ENCODE measurements at places on chromosomes 13 and 19.

GRCh38 chr19:3538258-3538929 lies 580 bp upstream of the TEKTIP1 start:
- DNase-seq = no peak

DNA sequence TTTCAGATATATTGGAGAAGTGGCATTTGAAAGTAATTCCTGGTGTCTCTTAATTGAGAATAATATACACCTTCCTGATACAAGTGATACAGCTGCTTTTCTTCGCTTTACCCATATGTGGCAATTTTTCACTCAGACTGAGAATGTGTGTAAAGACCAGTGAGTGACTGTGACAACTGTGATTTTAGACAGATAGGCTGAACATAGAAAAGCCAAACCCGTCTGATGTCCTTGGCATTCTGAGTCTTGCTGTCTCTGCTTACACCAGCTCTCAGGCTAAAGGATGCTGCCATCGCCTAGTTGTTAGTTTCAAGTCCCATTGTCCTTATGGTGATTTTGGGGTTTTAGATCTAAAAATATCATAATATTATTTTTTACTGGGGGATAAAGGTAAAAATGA lies 492.6 kb downstream of the RFC3 start:
- DNase-seq = no peak

DNA sequence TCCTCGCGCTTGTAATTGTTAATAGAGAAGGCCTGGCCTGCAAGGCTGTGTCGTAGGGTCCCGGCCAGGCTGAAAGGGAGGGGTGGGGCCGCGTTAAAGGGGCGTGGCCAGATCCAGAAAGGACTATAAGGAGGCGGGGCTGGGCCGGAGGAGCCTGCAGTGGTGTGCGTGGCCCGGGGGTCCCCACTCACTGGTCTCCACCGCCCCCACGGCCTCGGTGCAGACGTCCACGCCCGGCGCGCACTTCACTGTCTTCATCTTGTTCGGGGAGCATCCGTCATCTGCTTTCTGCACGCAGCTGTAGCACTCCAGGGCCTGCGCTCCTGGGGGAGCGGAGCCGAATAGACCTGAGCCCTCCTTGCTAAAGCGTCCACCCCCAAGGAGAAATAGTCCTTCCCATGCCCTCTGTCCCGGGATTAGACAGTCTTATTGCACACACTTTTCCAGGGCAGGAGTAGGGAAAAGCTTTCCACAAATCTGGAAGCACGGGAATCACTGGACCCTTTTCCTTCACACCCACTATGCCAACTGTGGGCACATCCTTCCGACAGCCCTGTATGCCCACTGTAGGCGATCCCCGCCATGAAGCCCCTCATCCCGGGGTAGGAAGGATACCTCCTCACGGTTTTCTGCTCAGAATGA lies 1.2 kb downstream of the LYPD3 start:
- no peak for DNase-seq

DNA sequence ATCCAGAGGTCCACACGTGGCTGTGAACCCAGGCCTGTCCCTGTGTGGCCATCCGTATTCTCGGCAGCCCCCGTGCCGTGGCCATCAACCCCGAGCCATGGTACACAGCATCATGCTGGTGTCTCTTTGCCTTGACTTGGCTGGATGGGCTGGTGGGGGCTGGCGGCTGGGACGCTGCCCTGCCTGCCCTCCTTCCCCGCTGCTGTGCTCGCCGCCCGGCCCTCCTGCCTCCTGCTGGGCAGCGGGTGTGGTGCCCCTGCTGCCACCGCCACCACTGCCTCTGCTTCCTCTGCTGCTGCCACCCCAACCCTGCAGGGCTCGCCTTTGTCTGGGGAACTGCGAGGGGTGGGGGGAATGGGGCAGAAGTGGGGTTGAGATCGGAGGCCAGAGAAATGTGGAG lies 19.7 kb upstream of the EHD2 start:
- no peak for DNase-seq

DNA sequence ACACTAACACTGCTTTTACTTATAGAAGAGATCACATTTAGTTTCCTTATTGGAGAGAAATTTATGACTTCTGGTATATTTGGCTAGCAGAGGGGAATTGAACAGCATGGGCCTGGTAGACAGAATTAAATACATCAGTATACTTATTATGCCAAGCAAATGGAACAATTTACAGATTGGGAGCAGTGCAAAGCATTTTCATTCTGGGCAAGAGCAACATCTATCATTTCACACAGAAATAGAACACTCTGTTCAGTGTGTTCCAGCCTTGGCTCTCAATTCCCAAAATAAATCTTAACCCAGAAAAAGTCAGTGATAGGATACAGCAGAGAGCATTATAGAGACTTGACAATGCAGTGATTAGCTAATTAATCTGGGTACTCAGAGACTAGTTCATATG lies 604.0 kb upstream of the SLITRK6 start:
- no peak for DNase-seq

GRCh38 chr19:48511321-48511731 lies 309 bp downstream of the LMTK3 start:
- no peak for DNase-seq

DNA sequence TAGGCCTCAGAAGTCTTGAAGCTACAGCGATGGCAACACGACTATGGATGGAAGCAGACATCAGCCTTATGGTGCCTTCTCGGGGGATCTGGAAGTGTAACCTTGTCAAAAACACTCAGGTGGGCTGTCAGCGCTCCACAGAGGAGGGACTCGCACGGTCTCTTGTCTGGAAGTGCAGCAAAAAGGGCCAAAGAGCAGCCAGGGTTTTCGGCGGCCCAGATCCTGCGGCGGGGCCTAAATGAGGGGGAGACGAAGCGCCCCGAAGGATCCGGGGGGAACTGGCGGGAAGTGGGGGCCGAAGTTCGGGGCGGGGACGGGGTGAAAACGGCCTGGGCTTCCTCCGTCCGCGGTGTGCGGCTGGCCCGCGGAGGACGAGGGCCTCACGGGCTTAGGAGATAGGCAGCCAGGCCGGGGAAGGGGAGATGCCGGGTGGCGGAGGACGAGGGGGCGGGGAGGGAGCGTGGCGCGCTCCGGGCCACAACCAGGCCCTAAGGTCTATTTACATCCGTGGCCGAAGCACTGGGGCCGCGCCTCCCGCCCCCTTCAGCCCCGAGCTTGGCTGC lies 637 bp downstream of the RANBP3 start:
- no peak for DNase-seq

DNA sequence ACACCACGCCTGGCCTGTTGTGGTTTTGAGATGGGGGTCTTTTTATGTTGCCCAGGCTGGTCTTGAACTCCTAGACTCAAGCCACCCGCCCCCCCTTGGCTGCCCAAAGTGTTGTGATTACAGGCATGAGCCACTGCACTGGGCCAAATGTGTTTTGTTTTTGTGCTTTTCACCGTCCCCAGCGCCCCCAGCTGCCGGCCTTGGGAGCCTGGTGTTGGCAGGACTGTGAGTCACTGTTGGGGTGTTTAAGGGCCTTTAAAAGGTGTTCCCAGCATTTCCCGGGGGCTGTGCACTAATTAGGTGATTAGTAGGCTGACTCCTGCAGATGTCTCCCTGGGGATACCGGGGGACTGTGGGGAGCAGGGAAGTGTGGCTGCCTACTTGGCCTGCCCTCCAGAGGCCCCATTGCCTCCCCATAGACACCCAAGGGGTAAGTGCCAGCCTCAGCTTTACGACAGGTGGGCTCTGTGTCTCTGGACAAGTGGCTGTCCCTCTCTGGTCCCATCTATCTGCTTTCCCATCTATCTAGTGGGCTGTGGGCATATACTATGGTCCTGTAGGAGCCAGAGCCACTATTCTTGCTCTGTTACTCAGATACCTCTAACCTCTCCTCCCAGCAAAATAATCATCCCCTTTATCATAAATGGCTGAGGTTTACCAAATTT lies 11.8 kb upstream of the TLE5 start:
- no peak for DNase-seq

DNA sequence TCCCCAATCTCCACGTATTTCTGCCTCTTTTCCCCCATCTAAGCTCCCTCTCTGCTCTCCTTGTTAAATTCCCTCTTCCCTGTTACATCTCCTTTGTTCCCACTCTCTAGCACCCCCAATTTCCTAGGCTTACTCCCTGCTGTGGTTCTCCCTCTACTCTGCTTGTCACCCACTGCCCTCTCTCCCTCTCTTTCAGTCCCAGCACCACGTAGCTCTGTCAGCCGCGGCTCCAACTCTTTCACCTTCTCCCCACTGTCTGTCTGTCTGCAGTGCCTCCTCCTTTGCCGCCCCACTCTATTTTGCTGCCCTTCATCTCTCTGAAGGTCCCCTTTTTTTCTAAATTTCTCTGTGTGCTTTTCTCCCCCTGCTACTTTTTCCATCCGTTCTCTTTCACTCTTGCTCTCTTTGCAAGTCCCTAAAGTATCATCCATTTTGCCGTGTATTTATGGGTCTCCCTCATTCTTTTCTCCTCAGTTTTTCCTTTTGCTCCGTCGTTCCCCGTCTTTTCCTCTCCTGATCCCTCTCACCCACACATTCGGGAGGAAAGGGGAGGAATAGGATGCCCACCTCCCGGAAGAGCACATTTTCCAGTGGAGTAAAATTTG lies 937 bp downstream of the ZNF841 start:
- DNase-seq = no peak

DNA sequence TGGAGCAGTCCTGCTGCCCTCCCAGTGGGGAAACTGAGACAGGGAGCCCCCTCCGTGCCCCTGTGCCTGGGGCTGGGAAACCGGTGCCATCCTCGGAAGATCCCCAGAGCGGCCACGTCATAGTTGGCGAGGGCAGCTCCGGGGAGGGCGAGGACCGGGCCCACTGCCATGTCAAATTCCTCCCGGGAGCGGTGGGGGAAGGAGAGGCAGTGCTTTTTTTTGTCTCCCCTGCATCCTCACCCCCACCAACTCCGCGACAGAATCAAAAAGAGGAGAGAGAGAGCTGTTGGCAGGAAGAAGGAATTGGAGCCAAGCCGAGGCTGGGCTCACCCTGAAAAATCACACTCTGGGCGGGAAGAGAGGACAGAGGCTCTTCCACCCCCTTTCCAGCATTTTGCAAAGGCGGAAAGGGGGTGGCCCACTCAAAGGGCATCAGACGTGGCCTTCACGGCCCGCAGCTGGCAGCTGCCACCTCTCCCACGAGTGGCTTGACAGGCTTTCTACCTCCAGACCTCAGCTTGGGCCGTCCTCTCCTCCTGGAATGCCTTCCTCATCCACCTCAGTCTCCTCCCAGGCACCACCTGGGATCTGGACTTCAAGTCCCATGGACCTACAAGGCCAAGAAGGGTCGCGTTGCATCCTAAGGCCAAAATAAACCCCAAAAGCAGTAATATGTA lies 19.6 kb upstream of the NFIC start:
- no peak for DNase-seq

DNA sequence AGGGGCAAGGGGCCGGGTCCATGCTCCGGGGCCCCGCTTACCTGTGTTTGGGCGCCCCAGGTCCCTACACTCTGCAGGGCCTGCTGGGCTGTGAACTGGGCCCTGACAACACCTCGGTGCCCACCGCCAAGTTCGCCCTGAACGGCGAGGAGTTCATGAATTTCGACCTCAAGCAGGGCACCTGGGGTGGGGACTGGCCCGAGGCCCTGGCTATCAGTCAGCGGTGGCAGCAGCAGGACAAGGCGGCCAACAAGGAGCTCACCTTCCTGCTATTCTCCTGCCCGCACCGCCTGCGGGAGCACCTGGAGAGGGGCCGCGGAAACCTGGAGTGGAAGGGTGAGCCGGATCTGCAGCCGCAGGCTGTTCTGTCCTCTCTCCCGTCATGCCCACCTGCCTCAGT lies 1.7 kb downstream of the FCGRT start:
- no peak for DNase-seq

DNA sequence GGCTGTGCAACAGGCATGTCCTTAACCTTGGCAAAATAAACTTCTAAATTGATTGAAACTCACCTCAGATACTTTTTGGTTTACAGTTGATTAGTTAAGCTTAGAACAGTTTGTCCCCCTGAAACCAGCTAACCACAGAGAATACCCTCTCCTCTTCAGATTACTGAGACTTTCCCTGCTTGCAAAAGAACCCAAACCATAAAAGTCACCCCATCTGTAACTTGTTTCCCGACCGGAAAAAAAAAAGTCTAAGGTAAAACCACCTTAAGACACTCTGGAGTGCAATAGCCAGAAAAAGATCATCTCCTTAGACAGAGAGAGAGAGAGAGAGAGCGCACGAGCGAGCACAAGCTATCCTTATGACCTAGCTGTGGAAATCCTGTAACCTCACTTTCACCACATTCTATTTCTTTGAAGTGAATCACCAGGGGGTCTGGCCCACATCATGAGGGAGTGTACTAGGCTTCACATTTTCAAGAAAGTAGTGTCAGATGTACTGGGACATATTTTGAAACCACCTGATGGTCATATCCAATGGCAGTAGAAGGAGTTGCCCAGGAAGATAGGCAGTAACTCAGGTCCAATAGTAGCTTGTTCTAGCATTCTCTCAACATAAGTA lies 11.1 kb upstream of the GTF2F2 start:
- DNase-seq = no peak

DNA sequence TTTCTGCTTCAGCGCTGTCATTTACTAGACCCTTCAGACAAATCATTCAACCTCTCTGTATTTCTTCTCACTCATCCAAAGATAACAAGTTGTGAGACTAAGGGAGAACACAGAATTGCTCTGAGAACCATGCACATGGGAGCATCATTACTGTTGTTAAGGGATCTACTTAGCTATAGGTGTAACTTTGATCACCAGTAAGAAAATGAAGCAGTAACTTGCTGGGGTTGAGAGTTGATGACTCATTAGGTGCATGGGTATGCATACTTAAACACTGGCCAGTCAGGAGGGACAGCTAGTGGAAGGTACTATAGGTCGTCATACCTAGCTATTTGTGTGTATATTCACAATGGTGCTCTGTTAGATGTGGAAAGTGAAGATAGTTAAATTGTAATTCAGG lies 61.5 kb downstream of the B3GLCT start:
- DNase-seq = no peak

GRCh38 chr13:76651286-76651685 lies 234.9 kb downstream of the KCTD12 start:
- no peak for DNase-seq

GRCh38 chr19:42442833-42443232 lies at the start of gene CXCL17:
CXCL17 (minus strand) TSS chr19:42442946; CDS start chr19:42442832, 114 bp downstream.
- DNase-seq = no peak

- no peak for DNase-seq
These were observed 129.0 kb upstream of the SPRY2 start for GRCh38 chr13:80469853-80470381.

GRCh38 chr13:49371943-49372613 lies 71.8 kb downstream of the CAB39L start:
- DNase-seq = no peak

DNA sequence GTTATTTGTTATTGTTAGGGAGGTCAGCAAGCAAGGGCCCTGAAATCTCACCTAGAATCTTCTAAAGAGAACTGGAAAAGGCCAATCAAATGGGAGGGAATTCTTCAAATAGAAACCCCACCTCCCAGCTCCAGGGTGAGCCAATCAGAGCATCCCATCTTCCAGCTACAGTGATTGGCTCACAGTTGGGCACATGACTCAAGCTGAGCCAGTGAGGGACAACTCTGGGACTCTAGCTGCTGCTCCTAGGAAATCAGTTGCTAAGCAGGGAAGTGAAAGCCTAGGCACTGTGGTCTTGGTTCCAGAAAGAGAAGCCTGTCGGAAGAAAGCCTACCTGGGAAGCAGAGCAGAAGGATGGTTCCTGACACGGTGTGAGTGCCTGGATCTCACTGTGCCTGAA lies 13.4 kb downstream of the TM6SF2 start:
- DNase-seq = no peak

All from AG09309 (cell line).